ENCODE measurements at places on chromosomes 3 and 15.

DNA sequence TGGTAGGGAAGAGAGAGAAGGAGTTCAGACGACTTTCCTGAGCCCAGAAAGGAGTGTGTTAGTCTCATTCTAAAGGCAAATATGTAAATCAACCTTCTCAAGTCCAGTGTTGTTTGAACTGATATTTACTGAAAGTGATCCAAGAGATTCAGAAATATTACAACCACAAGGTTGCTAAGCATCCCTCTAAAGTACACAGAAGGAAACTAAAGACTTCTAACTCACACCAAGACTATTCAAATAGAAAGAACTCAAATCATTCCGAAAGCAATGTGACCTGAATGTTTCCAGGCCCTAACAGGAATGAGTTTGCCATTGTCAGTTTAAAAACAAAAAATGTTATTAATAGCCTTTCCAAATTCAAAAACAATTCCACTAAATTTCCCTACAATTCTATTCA lies 56.9 kb upstream of the VGLL3 start:
- DNase-seq = no peak

- peak; percentile 46 for DNase-seq
These were observed 976 bp upstream of the NUP210 start for GRCh38 chr3:13420831-13421765.

DNA sequence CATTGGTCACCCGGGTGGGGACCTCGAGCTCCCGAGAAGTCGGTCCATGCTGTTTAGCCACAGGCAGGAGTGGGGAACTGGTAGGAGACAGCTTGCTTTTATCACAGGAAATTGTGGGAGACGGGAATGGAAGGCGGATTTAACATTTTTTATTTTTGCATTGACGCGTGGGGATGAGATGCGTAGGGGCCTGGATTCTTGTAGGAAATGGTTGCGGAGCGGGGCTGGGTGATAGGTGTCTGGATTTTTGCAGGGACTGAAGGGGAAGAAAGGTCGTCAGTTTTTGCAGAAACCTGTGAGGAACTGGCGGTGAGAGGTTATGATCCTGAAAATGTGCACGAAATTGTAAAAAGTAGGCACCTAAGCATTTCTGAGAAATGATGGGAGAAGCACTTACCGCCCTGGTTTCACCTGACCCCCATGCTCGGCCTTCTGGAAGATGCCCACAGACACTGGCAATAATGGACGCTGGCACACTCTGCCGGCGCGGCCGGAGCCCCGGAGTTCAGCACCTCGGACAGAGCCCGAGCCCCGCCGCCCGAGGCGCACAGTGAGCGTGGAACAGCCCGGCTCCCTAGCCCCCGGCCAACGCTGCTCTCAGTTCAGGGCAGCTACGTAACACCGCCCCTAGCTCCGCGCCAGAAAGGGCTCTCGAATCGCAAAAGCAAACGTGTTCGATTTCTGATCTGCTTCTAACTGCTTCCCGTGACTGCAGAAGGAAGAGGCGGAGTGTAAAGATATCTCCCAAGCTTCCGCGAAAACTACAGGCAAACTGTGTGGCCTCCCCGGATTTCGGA lies 928 bp downstream of the ANKRD34C start:
- DNase-seq = peak; percentile 37

DNA sequence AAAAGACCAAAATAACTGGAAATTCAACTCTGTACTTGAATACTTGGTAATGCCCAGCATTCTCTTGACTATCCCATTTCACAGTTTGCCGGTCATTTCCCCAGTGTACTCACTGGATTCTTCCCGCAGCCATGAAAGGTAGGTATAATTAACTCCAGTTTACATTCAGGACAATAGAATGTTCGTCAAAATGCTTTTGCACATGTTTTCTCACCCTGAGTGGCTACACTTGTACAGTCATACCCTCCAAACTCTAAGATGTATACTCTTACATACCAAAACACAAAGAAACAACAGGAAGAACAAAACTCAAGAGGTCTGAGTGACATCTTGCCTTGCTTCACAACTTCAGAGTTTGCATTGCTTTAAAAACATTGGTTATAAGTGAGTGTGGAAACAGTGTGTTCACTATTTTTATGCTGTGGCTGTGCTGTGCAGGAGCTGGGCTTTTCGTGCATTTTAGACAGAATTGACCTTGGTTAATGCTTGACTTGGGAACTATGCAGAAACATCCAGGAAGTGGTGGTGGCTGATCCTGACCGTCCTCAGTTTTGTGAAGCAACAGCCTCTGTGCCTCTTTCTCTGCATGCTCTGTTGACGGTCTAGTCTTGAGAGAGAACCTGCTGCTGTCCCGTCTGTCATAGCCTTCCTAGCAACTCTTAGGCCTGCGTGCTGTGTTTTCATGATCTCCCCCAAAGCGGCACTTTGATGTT lies 90.5 kb downstream of the IGF1R start:
- no peak for DNase-seq

- no peak for DNase-seq
These were observed 153.1 kb downstream of the GMNC start for GRCh38 chr3:190709351-190709773.

DNA sequence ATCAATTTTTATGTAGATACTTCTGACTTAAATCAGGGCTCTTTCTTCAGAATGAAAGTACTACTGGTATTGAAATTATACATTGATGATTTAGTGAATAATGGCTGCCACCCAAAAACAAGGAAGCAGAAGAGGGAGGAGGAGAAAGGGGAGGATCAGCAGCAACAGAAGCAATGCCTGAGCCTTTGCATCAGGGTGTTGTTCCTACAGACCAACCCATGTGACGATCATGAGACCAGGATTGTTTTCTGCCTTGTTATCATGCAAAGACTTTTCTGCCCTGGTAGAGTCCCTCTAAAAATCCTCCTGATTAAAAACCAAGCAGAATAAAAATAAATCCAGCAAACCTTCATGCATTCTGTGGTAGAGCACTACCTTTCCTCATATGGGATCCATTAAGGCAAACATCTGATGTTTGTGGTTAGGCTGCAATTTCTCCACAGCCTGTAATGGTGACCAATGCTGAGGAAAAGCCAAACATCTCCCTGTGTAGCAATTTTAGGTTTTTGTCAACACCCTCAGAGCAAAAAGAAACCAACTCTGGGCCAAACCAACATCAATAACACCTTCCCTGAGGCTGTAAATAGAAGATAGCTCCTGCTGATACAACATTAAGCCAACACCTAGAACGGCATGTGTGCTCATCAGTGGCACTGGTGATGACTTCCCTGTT lies 191.7 kb downstream of the ATP8B4 start:
- no peak for DNase-seq

GRCh38 chr3:117893638-117894037 lies 1141.0 kb downstream of the IGSF11 start:
- DNase-seq = no peak

GRCh38 chr3:186598108-186598784 lies 14.6 kb upstream of the AHSG start:
- no peak for DNase-seq
